ENCODE measurements at places on chromosomes 2 and 18.

DNA sequence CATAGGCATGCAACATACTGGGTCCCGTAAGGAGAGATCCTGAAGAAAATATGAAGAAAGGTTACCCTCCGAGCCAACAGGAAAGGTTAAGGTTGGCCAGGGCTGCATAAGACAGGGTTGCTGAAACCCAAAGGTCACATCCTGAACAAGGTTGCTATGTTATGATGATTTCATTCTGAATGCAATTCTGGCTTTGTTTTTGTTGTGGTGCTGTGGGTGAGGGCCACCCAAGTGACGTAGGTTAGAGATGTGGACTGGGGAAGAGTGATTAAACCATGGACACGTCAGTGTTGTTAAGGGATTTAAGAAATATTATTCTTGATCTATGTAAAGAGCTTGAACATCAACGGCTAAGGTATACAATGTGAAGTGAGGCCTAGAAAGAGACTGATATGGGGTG is 60.0 kb downstream of the ZEB2 start:
- no peak for DNase-seq

GRCh38 chr2:196739031-196739430 is 60.5 kb downstream of the GTF3C3 start:
- DNase-seq, result no peak

DNA sequence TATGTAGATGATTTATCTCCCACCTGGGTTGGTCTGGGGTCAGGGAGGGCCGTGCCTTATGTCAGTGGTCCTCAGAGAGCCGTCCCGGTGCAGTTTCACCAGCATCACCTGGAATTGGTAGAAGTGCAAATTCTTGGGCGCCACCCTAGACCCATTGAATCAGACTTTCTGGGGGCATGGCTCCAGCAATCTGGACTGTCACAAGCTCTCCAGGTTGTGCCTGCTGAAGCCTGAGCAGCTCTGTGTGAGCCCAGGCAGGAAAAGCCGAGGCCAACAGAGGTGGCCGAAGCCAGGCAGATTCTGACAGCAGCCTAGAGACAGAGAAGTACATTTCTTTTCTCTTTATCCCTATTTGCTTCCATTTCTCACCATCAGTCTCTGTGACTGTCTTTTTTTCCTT is 98.4 kb upstream of the SEC11C start:
- DNase-seq, result no peak

DNA sequence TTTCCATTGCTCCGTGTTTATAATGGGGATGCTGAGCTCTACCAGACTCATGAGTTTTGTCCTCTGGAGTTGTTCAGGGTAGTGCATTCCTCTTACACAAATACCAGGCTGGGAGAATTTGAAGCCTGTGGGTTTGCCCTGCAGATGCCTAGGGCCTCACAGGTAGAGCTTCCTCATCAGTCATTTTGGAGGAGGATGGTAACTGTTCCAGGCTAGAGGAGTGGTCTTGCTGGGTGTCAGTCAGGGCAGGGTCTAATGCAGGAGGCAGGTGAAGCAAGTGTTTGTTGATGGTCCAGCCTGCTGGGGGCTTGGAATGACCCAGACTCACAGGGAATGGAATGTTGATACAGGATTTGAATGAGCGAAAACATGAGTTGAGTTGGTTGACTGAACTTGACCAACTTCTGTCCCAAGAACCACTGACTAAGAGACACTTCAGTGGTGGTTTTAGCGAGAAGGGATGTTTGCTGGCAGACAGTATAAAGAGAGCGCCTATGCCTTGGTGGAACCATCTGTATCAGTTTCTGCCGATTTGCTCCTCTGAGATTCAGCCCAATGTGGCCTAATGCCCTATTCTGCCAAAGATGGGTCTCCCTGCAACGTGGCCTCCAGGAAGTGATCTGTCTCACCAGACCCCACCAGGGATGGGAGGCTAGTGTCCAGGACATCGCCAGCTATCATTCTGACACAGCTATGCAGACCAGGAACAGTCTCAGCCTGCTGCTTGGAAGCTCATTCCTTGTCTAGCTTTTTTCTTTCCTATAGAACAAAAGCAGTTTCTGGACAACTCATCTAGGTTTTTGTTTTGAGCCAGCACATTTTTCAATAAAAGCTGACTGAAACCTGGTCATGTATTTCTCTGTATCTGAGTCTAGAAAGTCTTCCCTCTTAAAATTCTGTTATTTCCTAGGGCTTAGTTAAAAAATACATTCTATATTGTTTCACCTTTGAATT is 9.3 kb downstream of the IL1R2 start:
- no peak for DNase-seq

- no peak for DNase-seq
Observed at GRCh38 chr2:144541396-144541795, 21.5 kb upstream of the ZEB2 start.

DNA sequence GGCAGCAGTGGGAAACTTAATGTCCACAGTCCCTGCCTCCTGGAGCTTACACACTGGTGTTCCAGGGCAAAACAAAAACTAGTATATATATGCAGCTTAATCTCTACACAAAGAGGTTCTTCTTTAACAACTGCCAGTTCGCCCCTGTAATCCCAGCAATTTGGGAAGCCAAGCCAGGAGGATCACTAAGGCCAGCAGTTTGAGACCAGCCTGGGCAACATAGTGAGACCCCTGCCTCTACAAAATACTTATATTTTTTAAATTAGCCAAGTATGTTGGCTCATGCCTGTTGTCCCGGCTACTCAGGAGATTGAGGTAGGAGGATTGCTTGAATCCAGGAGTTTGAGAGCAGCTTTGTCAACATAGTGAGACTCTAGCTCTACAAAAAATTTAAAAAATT is 17.2 kb upstream of the NEDD4L start:
- no peak for DNase-seq

- DNase-seq, result no peak
Observed at GRCh38 chr2:161223139-161223732, 63.0 kb downstream of the TANK start.

GRCh38 chr18:48944634-48945033 is 6.1 kb downstream of the SMAD7 start:
- no peak for DNase-seq

DNA sequence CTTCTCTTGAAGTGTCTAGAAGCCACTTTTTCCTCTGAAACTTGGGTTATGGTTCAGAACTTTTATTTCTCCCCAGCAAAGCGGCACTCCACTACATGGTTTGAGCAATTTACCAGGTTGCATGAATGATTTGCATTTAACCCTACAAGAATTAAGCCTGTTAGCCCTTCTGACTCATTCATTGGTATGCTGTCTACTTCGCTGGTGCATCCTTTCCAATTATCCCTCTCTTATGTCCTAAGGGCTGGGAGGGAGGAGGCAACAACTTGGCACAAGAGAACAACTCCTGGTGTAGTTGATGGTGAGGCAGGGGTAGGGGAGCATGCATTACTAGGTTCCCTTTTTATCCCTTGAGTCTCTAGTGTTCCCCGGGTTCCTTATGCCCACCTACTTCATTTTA is 293.4 kb upstream of the MEX3C start:
- no peak for DNase-seq

DNA sequence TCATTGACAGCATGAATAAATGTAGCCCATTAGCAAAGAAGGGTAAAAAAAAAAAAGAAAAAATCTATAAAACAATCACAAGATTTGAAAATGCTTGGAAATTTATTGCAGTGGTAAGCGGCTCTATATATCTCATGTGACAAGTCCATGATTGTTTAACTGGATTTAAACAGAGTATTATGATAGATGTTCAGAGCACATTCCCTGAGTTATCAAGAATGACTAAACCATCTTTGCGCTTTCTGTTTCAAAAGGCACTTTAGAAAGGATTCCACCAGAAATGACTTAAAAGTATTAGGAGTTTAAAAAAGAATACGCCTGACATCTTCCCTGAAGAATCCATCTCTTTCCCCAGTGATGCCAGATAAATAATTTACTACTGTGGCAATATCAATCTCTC is 409.5 kb upstream of the UBE2E3 start:
- DNase-seq, result no peak

- DNase-seq, result no peak
Observed at GRCh38 chr2:28869494-28870145, 489 bp downstream of the TRMT61B start.

All from stimulated activated CD4-positive, alpha-beta T cell treated with anti-CD3 and anti-CD28 coated beads, TNF-alpha, amount 100 ng/mL, for 1 hour (primary cell).